Spinal cord (tissue), 10 donors: ENCODE measurements at places on chromosomes 11 and 22. TPM values are rescaled to one million over a fixed set of nuclear protein-coding genes. Genes with fewer than 3 reads are reported as not detected.

A4GALT gene
- total RNA-seq = 14.6 TPM

CATSPERZ gene
- total RNA-seq = 0.50 TPM

- peak; percentile 73 for DNase-seq
- H3K27ac ChIP-seq = no peak overlapping the region
- no peaks in the 10 kb centered on the region for H3K36me3 ChIP-seq
- no peaks in the 10 kb centered on the region for H3K27me3 ChIP-seq
- peaks cover 33% of the 10 kb centered on the region for H3K4me1 ChIP-seq
Measured at GRCh38 chr22:37464181-37464580, 22.0 kb downstream of the MFNG start.

- H3K27ac ChIP-seq = no peak overlapping the region
- H3K4me3 ChIP-seq = no peak overlapping the region
- DNase-seq = no peak
- H3K36me3 ChIP-seq = peaks cover 13% of the 10 kb centered on the region
Measured at GRCh38 chr11:45974806-45975205, 52.4 kb downstream of the LARGE2 start.

VWCE gene
- 1.5 TPM for total RNA-seq

DNA sequence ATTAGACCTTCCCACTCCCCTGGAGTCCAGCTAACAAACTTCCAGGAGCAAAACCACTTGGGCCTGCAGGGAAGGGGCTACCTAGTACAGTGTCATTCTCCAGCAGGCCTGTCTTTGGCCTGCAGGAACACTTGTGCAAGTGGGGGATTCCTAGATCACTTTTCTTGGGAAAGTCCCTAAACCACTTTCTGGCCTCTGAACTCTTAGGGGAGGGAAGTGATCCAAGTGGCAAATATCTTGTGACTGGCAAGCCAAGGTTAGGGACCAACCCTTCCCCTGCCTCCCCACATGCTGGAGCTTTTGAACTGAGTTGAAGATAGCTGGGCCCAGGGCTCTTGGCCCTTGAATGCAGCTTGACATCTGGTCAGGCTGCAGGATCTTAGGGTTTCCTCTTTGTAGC, 17.2 kb downstream of the PPFIBP2 start:
- H3K4me3 ChIP-seq = no peak overlapping the region
- H3K27me3 ChIP-seq = no peaks in the 10 kb centered on the region
- no peak overlapping the region for H3K27ac ChIP-seq
- H3K36me3 ChIP-seq = no peaks in the 10 kb centered on the region
- H3K4me1 ChIP-seq = no peaks in the 10 kb centered on the region
